ENCODE measurements at places on chromosomes 11 and 22.

- DNase-seq: no peak
These were observed 43.6 kb downstream of the COA4 start for GRCh38 chr11:73833067-73833466.

- no peak for DNase-seq
These were observed 45.6 kb downstream of the OR4D9 start for GRCh38 chr11:59556917-59557348.

GRCh38 chr11:27216270-27217149, 146.5 kb downstream of the CCDC34 start:
- DNase-seq: no peak

GRCh38 chr11:4041731-4042391, 52.7 kb upstream of the RRM1 start:
- no peak for DNase-seq

DNA sequence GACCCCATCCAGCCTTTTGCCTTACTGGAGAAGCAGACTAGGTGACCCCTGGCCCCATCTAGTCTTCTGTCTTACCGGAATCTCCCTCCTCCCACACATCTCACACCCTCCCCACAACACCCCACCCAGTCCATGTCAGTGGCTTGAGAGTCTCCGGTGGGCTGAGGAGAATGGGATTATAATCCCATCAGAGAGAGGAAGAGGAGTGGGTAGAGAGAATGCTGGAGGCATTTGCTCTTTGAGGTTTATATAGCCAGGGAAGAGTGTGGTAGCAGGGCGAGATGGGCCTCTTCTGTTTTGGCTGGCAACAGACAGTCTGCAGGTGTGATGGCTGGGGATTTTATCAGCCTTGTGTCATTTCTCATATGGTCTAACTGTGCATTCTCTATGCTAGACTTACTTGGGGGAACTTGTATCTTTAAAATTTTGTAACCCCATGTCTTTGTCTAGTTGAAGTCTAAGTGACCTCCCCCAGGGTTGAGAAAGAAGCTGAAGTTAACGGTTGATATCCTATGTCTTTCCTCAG, 50.3 kb downstream of the GRAMD1B start:
- DNase-seq: no peak

DNA sequence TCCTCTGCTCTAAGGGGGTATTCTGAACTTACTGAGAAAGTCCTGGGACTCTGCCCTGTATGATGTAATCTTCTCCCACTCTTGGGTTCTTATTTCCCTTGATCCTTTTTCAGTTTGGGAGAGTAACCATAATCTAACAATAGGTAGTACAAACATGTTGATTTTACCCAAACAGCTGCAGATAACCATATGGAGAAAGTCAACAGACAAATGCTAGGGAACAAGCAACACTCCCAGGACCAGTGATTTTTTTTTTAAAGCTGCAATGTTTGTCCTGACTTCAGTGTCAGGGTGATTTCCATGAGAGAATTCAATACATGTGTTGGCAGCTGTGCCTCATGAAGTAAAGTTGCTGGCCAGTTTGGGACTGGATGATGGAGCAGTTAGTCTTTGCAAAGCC, 156.5 kb downstream of the FCHSD2 start:
- DNase-seq: no peak

- DNase-seq: no peak
These were observed 11.7 kb downstream of the CRELD2 start for GRCh38 chr22:49929994-49930575.

- no peak for DNase-seq
These were observed 97.5 kb downstream of the TSPAN18 start for GRCh38 chr11:44824300-44824704.

DNA sequence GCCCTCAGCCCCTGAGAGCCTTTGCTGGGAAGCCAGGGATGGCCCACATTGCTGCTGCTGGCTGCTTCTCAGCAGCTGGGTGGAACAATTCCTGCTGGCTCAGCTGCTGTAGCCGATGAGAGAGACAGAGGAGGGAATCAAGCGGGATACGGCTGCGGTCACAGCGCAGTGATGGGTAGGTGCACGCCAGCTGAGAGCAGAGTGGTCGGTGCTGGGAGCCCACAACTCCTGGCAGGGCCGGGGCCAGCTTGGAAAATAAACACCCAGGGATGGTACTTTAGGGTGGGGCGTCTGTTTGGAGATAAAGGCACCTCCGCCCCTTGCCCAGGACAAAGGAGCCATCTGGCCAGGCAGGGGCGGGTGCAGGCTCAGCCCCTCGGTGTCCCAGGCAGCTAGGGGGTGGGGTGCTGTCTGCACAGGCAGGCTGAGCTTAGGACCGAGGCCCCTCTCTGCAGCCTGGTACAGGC, 480.5 kb downstream of the MIAT start:
- DNase-seq: no peak

DNA sequence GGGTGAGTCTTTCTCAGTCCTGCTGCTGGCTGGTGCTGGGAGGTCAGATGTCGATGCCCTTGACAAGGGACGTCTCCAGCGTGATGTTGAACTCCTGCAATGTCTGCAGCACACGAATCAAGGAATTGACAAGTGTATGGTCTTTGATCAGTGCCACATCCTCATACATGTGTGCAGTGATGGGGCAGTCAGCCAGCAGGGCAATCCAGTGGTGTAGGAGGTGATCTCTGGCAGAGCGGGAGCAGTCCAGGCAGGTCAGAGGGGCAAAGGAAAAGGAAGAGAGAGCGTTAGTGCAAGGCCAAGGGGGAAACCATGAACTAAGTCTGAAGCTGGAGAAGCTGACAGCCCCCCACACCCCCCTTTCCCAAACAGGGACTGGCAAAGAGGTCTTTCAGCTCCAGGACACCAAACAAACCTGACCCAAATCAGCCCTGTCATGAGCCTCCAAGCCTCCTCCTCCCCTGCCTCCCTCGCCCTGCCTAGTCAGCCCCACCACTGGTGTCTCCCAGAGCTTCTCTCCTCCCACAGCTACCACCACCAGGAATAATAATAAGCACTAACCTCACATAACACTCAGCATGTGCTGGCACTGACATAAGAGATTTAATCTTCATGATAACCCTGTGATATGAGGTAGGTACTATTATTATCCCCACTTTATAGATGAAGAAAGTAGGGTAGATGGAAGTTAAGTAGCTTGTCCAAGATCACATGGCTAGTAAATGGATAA, 48.4 kb upstream of the SCUBE2 start:
- no peak for DNase-seq

- DNase-seq: no peak
These were observed 29.2 kb downstream of the A4GALT start for GRCh38 chr22:42691440-42691839.

DNA sequence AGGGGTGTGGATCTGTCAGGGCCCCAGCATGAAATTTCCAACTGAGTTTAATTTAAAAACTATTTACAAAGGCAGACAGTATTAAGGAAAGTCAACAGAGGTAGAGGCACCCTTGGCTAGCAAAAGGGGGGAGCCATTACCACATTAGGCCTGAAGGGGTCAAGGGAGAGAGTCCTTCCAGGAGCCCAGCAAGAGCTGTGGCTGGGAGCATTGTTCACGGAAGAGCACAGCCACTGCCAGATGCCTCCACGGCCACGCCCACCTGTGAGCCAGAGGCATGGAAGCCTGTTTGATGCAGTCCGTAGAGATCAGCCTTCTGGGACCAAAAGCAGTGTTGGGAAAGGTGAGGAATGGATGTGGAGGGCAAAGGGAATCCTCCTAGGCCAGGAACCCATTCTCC, 102.6 kb downstream of the GALNT18 start:
- no peak for DNase-seq

- DNase-seq: no peak
These were observed 86.8 kb upstream of the TEAD1 start for GRCh38 chr11:12587333-12587991.

- DNase-seq: no peak
These were observed 28.1 kb upstream of the VPREB1 start for GRCh38 chr22:22216450-22216959.

DNA sequence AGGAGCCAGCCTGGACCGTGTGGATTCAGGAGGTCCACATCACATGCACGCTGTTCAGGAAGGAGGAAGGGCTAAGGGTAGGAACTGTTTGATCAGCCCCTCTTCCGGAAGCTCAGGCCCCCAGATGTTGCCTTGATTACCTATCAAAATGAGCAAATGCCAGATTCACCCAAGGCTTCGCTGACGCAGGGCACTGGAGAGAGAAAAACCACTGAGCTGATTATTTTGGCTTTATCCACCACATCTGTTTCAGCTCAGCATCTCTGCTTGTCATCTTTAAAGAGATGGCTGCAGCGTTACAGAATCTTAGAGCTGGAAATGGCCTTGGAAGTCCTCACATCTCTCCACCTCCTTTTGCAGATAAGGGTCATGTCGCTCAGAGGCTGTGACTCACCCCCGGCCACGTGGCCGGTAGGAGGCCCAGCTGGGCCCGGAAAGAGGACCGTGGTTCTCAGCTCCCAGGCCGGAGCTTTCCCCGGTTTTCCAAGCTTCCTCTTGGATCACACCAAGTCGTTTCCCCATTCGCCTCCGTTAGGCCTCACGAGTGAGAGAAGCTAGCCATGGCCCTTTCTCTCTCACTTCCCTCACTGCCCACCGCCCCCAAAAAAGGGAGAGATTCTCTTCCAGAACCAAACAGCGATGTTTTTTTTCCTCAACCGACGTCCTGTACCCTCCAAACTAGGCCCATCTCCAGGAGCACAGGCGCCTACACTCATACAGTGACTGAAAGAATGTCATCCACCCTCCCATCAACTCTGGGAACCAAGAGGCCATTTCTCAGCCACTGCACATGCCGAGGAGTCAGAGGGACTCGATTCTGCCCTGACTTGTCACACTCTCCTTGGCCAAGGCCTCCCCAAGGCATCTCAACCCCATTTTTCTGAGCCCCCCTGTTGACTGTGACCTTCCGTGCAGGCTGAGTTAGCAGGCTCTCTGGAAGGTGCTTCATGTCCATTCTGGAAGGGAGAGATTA, 37.6 kb downstream of the LIF start:
- no peak for DNase-seq

- DNase-seq: no peak
These were observed 9.1 kb upstream of the TUBA8 start for GRCh38 chr22:18101536-18101935.

- no peak for DNase-seq
These were observed 226.3 kb downstream of the SBF2 start for GRCh38 chr11:10067629-10068300.

- DNase-seq: no peak
These were observed 627 bp upstream of the PEX26 start for GRCh38 chr22:18077087-18077638.

- no peak for DNase-seq
These were observed 80.6 kb downstream of the WNT7B start for GRCh38 chr22:45896153-45896951.

- no peak for DNase-seq
These were observed 670.0 kb upstream of the CCDC90B start for GRCh38 chr11:83956119-83956697.

- no peak for DNase-seq
These were observed 134.1 kb downstream of the UVRAG start for GRCh38 chr11:75949023-75949672.

- no peak for DNase-seq
These were observed 6.5 kb upstream of the HORMAD2 start for GRCh38 chr22:30073743-30074142.

- no peak for DNase-seq
These were observed 110.3 kb downstream of the KCNQ1OT1 start for GRCh38 chr11:2589538-2589934.

- no peak for DNase-seq
These were observed 70.1 kb upstream of the PHOX2A start for GRCh38 chr11:72313912-72314598.

- no peak for DNase-seq
These were observed 8.7 kb upstream of the GLB1L3 start for GRCh38 chr11:134267461-134267860.

DNA sequence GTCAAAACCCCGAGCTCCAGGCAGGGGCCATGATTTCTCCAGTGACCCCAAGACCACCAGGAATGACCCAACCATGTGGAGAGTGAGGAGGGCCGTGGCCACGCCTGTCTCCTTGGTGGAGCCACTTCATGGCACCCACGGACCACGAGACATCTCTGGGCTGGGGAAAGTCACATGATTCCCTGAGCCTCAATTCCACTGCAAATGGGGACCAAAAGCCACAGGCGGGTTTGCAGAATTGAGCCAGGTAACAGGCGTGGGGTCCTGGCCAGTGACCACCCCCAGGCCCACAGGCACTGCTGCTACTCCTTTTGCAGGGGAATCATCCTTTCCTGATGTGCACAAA, 178.9 kb downstream of the CTTN start:
- DNase-seq: no peak

GRCh38 chr22:43560651-43561050, 148.8 kb downstream of the MPPED1 start:
- DNase-seq: no peak

GRCh38 chr11:123061403-123062157, at the start of gene HSPA8:
Gene HSPA8 (minus strand): TSS chr11:123062136. CDS start chr11:123061324, 812 bp downstream.
- no peak for DNase-seq
